ENCODE measurements at places on chromosomes 5 and 9. TPM values are rescaled to one million over a fixed set of nuclear protein-coding genes. Genes with fewer than 3 reads are reported as not detected.

EFCAB9 gene
- not detected for total RNA-seq

P4HA2 gene
- 47.5 TPM for total RNA-seq

HACD4 gene
- total RNA-seq = 2.8 TPM

PLAC8L1 gene
- total RNA-seq = not detected

ZSWIM6 gene
- total RNA-seq = 23.5 TPM

DNA sequence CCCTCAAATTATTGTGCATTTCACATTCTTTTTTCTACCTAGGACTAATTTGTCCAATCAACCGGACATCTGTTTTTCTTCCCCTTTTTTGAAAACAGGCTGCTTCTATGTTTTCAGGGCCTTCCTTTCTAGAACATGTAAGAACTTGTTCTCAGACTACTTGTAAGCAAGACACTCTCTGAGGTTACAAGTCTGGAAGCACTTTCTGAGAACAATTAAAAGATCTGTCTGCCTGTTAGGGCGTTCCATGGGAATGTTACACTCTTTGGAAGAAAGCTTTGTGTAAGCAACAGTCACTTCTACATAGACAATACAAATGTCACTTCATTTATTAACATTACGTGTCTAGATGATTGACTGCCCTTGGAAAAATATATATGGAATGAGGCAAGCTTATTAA lies 50.9 kb upstream of the HSPB3 start:
- no peak for DNase-seq

DNA sequence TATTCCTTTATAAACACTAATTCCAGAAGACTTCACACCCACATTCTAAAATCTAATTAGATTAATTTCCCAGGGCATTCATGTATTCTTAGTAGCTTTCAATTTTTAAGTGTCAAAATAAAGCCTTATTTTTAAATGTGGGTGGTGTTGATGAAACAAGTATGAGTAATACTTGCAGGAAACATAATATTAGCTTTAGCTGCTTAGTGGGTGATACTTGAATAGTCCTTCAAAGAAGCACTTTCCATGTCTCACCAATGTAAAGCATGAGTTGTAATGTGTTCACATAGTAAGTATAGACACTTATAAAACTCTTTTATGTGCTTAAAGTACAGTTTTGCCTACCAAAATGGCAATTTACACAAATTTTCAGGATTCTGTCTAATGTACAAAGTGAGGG lies 6.9 kb downstream of the FNBP1 start:
- DNase-seq = no peak

DNA sequence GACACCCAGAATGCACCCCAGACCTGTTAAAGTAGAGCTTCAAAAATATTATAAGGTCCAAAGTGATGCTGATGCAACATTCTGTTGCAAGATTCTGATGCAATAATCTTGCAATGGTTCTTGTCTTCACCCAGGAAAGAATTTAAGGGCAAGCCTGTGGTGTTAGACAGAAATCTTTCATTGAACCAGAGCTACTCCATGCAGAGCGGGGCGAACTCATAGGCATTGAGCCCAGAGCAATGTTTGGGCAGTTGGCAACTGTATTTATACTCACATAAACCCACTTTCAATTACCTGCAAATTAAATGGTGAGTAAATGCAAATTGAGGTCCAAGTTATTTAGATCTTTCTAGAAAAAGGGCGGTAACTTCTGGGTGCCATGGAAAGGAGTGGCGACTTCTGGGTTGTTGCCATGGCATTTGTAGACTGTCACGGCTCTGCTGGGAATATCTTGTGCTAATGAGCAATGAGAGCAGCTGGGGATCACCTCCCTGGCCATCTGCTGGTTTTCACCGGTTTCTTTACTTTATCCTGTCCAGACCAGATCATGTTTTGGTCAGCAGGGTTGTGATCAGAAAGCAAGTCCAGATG lies 163.4 kb downstream of the ICE1 start:
- no peak for DNase-seq

- DNase-seq = no peak
Measured at GRCh38 chr9:130663258-130663976, 977 bp upstream of the PRDM12 start.

DNA sequence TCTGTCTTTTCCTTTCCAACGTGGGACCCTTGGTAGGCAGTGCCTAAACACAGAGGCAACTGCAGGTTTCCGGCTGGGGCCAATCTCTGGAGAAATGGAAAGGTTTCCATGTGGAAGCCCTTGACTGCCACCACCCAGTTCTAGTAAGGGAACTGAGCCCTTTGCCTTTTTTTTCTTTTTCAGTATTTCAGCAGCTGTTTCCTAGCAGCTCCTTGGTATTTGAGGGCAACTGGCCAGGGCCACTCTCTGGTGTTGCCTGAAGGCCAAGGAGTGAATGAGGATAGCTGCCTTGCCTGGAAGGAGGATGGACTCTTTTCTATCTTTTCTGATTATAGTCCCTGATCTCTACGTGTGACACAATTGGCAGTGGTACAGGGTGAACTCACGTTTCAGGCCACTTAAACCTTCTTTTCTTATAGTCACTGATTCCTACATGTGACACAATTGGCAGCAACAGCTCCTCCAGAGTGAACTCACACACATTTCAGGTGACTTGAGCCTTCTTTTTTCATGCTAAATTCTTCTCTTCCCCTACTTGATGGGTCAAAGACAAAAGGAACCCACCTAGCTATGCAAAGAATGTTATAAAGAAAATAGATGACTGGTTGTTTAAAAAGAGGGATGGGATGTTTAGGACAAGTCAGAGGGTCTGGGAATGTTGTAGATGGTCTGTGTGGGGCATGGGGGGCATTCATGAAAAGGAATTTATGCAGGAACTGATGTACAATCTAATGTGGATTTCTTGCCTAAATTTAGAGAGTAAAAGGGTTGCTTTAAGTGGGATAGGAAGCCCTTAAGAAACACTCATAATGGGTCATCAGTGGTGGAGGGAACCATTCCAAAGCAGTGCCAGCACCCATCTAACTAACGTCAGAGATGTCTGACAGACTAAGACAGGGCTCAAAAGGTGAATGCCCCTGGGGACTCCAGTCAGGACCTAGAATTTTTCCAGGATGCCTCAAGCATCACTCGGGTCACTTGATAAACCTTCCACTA lies 190.1 kb downstream of the TMEM232 start:
- no peak for DNase-seq

GRCh38 chr9:38022995-38023394 lies 46.0 kb downstream of the SHB start:
- DNase-seq = peak; percentile 48

- no peak for DNase-seq
Measured at GRCh38 chr5:85069659-85070640, 685.3 kb upstream of the EDIL3 start.

DNA sequence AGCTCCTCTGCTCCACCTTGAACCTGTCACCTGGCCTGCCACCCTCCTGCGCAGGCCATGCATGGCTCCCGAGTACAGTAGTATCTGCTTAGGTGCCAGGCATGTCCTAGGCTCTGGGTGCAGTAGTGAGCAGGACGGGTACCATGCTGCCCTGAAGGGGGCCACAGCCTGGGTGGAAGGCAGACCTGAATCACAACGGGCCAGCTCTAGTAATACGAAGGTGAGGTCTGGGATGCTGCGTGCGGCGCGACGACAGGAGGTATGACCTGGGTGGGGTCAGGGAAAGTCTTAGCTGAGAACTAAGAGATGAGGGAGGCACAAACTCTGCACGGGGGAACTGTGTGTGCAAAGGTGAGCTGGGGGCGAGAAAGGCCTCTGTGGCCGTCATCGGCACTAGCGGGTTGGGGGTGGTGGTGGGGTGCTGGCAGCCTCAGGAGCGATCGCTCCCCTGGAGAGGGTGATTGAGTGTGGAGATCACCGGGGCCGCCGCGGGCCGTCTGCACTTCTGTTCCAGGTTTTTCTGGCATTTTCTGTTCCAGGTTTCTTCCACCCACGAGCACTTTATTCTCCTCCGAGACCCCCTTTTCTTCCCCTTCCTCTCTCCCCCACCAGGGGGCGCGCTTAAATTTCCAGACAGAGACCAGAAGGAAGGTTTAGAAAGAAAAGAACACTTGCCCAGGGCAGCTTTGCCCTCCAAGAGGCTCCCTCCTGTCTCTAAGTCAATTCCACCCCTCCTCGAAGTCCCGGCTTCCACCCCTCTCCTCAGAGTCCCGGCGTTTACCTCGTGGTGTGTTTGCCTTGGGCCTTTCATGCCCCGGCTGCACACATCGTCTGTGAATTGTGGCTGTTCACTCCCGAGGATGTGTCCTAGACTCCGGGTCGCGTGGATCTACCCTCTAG lies 15.1 kb downstream of the PDLIM4 start:
- DNase-seq = no peak

DNA sequence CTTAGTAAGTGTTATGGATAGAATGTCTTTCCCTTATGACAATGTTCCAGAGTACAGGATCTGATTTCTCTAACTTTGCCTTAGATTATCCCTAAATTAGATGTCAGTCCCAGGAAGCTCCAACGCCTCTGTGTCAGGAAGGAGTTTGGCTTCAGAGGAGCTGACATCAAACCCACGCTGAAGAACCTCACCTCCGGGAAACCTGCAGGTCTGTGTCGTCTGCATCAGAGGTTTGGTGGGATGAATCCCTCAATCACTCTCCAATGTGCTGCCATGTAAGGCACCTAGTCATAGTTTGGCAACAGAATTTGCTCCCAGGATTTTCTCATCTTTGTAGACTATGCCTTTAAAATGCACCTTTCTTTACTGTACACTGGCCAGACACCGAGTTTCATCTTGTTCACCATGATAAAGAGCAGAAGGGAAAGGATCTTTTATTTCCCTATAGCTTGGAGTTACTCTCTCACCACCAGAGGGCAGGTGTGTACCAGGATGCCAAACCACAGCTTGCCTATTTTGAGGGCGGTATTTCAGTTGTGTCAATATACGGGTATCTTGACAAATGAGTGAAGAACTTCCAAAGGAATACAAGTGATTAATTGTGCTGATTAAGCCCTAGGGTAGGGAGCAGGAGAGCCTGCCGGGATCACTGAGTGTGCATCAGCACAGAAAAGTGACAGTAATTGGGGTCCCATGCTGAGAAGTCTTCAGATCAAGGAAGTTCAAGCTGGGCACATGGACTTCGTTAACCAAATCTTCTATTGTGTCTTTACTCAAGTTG lies 23.4 kb downstream of the MINAR2 start:
- peak; percentile 47 for DNase-seq

- DNase-seq = no peak
Measured at GRCh38 chr5:175731756-175732465, 74.0 kb downstream of the HRH2 start.
